ENCODE measurements at places on chromosomes 13 and 19.

GRCh38 chr13:98918771-98919170, 59.1 kb downstream of the DOCK9 start:
- H3K4me3 ChIP-seq: no peak overlapping the region
- H3K27ac ChIP-seq: no peak overlapping the region
- no peaks in the 10 kb centered on the region for H3K36me3 ChIP-seq
- no peaks in the 10 kb centered on the region for H3K27me3 ChIP-seq
- H3K4me1 ChIP-seq: no peaks in the 10 kb centered on the region

DNA sequence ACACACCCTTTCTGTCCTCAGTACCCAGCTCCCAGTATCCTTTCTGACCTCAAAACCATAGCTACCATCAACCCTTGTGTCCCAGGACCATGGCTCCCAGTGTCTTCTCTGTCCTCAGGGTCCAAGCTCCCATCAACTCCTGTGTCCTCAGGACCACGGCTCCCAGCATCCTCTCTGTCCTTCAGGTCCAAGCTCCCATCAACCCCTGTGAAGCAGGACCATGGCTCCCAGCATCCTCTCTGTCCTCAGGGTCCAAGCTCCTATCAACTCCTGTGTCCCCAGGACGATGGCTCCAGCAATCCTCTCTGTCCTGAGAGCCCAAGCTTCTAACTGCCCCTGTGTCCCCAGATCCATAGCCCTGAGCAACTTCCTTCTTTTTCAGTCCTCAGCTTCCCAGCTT, 1.7 kb upstream of the CADM4 start:
- H3K27me3 ChIP-seq: no peaks in the 10 kb centered on the region
- no peak overlapping the region for H3K27ac ChIP-seq
- peaks cover 1% of the 10 kb centered on the region for H3K36me3 ChIP-seq
- peaks cover 32% of the 10 kb centered on the region for H3K4me1 ChIP-seq

DNA sequence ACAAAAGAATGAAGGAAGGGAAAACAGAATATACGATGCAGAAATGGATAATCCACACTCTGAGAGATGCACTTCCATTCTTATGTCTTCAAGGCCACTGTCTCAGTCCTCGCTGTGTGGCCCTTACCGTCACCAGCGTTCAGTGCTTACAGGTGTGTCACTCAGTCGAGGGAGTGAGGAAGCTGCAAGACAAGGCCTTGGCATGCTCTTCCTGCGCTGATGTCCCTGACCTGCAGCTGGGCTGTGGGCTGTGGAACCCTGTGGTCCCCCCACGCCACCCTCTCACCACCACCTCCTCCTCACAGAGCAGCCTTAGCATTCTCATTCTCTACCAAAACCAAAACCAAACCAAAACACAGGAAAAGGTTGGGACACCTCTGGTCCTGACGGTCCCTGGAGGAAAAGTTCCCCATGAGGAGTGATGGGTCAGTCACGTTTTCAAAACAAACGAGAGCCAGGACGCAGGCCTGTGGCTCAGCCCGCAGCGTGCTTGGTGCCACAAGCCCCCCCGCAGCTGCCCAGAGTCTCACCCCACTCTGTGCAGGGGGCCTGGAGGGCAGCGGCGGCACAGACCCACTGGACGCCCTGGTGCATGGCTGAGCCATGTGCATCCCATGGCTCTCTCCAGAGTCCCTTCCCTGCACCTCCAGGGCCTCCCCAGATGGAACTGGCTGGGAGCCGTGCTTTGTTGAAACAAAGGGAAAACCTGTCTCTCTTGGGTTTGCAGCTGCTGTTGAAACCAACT, 48.2 kb upstream of the GPR183 start:
- H3K27ac ChIP-seq: peak overlapping the region; percentile 26
- no peak overlapping the region for H3K4me3 ChIP-seq
- H3K4me1 ChIP-seq: peaks cover 17% of the 10 kb centered on the region
- no peak for DNase-seq
- peaks cover 19% of the 10 kb centered on the region for H3K36me3 ChIP-seq

DNA sequence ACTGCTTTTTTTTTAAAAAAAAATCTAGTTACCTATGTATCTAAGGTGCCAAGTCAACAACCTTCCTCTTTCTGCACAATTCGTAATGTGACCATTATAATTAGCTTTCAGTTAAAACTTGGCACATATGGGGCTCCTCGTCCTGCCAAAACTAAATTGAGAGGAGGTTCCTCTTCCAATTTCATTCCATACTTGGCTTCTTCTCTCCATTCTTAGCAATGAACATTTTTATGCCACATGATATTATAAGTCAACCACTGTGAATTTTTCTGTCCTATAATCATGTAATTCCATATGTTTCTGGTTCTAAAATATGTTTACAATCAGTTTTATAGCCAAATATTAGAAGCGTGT, 177.0 kb downstream of the DCLK1 start:
- H3K27ac ChIP-seq: no peak overlapping the region
- no peaks in the 10 kb centered on the region for H3K36me3 ChIP-seq

- DNase-seq: no peak
- no peak overlapping the region for H3K4me3 ChIP-seq
- H3K27ac ChIP-seq: peak overlapping the region; percentile 86
- no peaks in the 10 kb centered on the region for H3K27me3 ChIP-seq
- peaks cover 15% of the 10 kb centered on the region for H3K4me1 ChIP-seq
Measured at GRCh38 chr13:33261387-33262061, 24.0 kb downstream of the STARD13 start.

DNA sequence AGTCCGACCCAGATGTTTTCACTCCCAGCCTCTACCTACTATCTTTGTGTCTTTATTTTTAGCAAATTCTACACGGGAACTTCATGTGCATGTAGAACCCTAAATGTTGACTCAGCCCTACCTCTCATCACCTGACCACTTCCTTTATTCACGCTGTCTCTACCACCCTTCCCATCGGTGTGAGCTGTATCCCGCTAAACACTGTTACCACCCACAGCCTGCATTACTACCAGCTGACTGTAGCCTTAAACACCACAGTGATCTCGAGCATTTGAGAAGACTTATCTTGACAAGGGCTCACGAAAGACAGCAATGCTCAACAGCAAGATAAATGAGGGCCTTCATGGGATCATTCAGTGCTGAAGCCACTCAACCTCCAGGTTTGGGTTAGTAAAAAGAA, 15.1 kb downstream of the NCR1 start:
- H3K4me3 ChIP-seq: no peak overlapping the region
- no peak overlapping the region for H3K27ac ChIP-seq
- H3K27me3 ChIP-seq: no peaks in the 10 kb centered on the region
- DNase-seq: no peak
- peaks cover 2% of the 10 kb centered on the region for H3K4me1 ChIP-seq

- no peaks in the 10 kb centered on the region for H3K4me1 ChIP-seq
- DNase-seq: no peak
- no peaks in the 10 kb centered on the region for H3K36me3 ChIP-seq
- H3K27me3 ChIP-seq: no peaks in the 10 kb centered on the region
- no peak overlapping the region for H3K4me3 ChIP-seq
Measured at GRCh38 chr13:29677627-29678026, 82.1 kb upstream of the SLC7A1 start.

DNA sequence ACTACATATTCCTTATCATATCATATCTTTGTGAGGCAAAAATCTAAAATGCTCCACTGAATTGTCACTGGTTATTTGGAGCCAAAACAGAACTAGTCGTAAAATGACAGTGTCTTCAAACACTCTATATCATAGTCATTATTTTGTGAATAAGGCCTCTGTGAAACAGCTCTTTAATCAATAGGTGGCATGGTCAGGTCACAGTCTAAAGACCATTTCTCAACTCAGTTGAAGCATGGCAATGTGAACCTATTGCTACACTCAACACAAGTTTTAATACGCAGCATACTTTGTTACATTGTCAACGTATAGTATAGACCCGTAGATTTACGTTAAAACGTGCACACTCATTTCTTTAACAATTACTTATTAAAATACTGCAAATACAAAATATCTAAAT, 131.3 kb upstream of the PCDH20 start:
- H3K4me1 ChIP-seq: no peaks in the 10 kb centered on the region
- H3K36me3 ChIP-seq: no peaks in the 10 kb centered on the region

- no peaks in the 10 kb centered on the region for H3K4me1 ChIP-seq
- no peaks in the 10 kb centered on the region for H3K27me3 ChIP-seq
- no peak overlapping the region for H3K4me3 ChIP-seq
- no peak for DNase-seq
- no peaks in the 10 kb centered on the region for H3K36me3 ChIP-seq
Measured at GRCh38 chr19:20964798-20965197, 41.7 kb downstream of the ZNF85 start.

DNA sequence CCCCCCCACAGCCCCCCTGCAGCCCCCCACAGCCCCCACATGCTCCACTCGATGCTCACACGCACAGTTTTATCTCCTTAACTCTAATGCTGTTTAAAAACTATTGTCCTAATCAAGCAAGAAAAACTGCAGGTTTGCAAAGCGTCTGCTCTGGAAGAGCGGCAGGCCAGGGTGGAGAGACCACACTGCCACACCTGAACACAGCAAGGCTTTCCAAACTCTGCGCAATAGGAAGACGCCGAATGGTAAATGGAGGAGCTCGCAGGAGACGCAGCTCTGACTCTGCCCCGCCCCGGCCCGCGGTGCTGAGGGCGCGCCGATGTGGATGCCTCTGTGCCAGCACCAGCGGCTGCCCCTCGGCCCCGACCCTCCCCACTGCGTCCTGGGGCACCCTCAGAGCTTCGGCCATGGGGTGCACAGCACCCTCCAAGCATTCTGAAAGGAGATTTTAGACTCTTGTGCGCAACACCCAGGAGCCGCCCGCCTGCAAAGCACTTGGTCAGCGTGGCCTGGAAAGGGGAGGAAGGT, 32.4 kb downstream of the RASA3 start:
- no peak overlapping the region for H3K4me3 ChIP-seq
- DNase-seq: no peak
- H3K27me3 ChIP-seq: no peaks in the 10 kb centered on the region
- H3K27ac ChIP-seq: peak overlapping the region; percentile 21
- H3K4me1 ChIP-seq: peaks cover 67% of the 10 kb centered on the region

DNA sequence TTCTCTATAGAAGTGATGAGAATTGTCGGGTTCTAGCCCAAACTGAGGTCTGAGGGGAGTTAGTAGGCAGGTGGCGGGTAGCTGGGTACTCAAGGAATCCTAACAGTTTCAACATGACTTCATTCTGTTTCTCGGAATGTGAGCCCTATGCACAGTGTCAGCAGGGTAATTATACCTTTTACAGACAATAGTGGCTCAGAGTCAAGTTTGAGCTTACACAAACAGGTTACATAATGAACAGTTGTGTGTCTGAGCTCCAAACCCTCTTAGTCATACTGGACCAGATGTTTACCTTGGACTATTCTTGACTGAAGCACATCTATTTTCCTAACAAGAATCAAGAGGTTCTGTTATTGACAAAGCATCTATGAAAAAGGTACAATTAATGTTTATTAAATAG, 1066.7 kb upstream of the PCDH20 start:
- H3K4me3 ChIP-seq: no peak overlapping the region
- no peaks in the 10 kb centered on the region for H3K36me3 ChIP-seq
- no peaks in the 10 kb centered on the region for H3K27me3 ChIP-seq
- H3K27ac ChIP-seq: no peak overlapping the region

DNA sequence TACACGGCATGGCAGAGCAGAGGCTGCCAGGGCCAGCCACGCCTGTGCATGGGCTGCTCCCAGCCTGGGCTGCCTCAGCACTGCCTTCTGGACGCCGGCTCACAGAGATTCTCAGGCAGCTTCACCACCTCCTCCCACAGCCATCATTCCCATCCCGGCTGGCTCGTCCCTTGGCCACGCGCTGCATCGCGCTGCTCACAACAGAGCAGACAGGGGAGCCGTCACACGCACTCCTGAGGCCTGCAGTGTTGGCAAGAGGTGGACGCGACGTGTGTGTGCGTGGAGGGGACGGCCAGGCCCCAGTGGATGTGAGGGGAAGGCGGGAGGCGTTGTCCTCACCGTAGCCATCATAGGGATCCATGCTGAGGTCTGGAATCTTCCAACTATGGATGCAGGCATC, 7.6 kb upstream of the PRKD2 start:
- peaks cover 37% of the 10 kb centered on the region for H3K4me1 ChIP-seq
- H3K27ac ChIP-seq: no peak overlapping the region
- peaks cover 100% of the 10 kb centered on the region for H3K36me3 ChIP-seq

DNA sequence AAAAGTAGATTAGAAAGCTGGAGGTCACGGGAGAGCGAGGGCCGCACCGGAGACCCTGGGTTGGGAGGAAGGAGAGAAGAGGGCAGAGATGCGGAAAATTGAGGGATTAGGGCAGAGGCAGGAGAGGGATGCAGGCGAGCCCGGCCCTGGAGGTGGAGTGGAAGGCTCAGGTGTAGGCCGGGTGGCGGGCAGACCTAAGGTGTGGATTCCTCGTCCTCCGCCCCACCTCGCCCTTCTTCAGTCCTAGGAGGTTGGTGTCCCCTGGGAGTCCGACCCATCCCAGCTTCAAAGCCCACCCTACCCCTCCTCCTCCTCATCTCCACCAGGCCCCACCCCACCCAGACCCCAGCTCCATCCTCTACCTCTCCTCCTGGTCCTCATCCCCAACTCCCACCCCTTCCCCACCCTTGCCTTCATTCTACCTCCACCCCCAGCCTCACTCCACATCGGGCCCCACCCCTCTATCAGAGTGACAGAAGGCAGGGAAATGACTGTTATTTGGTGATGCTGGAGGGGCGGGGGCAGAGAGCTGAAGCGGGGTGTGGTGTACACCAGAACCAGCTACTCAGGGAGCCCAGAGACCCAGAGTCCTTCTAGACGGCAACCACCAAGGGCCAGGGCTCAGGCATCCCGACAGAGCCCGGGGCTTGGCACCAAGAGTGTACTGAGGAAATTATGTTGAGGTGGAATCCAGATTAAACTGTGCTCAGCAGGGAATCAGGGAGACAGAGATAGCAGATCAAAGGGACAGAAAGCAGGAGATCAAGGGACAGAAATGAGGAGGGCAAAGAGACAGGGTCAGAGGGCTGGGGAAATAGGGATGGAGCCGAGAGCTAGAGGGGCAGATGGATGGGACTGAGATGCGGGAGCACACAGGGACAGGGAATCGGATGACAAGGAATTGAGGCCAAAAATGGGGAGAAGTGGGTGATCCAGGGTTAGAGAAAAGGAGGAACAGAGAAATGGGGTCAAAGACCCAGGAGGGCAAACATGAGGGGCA, 6.4 kb downstream of the ERFL start:
- no peak overlapping the region for H3K4me3 ChIP-seq
- no peaks in the 10 kb centered on the region for H3K36me3 ChIP-seq
- peaks cover 6% of the 10 kb centered on the region for H3K4me1 ChIP-seq
- peaks cover 84% of the 10 kb centered on the region for H3K27me3 ChIP-seq
- no peak overlapping the region for H3K27ac ChIP-seq

DNA sequence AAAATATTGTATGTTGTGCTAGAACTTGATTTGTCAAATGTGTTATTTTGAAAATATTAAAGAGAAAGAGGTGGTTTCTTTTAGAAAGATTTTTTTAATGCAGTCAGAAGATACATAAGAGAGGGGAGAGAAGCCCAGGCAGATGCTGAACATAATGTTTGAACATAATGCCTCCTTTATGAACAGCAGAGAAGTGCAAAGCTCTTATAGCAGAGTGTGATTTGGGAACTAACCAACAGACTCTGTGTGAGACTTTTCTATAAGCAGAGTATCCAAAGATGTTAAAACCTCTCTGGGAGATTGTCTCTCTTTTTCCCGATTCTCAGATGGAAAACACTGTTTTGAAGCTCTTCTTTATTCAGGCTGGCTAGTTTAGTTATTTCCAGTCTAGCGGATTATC, 1274.1 kb upstream of the SPRY2 start:
- no peak for DNase-seq
- H3K4me3 ChIP-seq: no peak overlapping the region
- no peaks in the 10 kb centered on the region for H3K36me3 ChIP-seq
- H3K27ac ChIP-seq: no peak overlapping the region

GRCh38 chr13:109723046-109723445, 63.3 kb downstream of the IRS2 start:
- H3K27ac ChIP-seq: no peak overlapping the region

- H3K4me1 ChIP-seq: no peaks in the 10 kb centered on the region
- no peak overlapping the region for H3K4me3 ChIP-seq
- no peak overlapping the region for H3K27ac ChIP-seq
- no peaks in the 10 kb centered on the region for H3K27me3 ChIP-seq
Measured at GRCh38 chr19:14305706-14306105, 75.5 kb upstream of the ADGRE5 start.
